ENCODE measurements at places on chromosomes 4 and X.

DNA sequence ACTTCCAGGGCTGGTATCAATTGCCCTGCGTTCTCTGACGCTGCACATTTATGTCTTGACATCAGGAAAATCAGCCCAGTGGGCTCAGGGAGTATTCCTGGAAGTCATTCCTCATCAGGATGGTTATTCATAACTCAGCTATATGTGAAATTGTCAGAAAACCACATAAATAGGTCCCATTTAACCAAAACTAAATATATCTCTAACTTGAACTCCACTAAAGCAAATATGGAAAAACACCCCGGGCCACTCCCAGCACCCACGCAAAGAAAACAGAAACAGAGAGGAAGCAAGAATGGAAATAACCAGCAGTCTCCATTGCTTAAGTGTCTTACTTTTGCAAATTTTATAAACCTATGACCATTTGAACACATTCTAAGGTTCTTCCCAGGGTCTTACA, 112.0 kb downstream of the IRF2 start:
- DNase-seq, result no peak

DNA sequence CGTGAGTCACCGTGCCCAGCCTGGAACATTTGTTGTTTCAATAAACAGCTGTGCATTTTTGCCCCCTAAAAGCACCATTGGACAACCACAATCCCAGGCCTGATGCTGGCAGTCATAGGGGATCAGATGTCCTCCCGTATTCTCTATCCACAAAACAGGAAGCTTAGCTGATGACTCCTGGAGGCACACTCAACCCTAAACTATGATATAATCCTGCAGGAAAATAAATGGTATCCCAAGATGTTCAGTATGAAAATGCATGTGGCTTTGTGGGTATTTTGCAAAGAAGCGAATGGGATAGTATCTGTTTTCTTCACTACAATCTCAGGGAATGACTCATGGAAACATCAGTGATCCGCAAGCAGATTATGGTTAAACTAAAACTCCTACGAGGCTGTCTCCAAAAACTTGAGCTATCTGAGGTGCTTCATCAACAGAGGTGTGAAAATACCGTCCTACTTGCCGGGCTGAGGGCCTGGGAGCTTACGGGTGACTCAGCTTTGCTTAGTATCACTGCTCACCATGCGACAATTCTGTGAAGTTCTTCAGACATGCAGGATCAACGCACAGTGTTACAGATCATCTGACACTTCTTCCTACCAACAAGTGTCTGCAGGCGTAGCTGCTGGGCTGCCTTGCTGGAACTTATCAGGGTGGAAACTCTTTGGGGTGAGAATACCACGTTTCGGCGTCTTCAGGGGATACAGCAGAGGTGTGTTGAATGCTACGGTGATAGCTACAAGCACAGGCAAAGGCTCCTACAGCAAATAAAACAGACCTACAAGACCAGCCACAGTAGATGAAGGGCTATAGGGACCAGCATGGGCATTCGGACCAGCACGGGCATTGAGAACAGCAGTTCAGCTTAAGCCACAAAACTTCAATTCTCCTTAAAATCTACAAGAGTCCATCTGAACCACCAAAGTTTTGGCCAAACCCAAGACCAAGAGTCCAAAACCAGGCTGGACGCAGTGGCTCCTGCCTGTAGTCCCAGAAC, 148.5 kb downstream of the DHRSX start:
- DNase-seq, result peak; percentile 22

DNA sequence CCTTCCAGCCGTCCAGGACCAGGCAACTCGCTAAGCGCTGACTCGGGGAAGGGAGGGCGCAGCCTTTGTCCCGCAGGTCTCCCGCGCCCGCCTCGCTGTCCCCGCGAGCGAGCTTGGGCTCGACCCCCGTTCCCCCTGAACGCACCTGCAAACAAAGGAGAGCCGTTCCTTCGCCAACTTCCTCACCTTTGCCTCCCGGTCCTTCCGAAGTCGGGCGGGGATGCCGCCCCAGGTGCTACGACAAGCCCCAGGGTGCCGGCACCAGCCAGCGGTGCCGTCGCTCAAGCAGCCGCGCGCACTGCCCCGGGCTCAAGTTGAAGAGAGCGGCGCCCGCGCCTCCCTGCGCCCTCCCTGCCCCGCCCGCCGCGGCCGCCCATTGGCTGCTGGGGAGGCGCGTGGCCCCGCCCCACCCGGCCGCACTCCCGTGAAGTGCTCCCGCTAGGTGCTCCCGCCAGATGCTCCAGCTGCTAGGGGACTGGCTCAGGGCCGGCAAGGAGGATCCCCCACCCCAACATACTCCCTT, 107.1 kb downstream of the NSUN7 start:
- DNase-seq, result peak; percentile 58

GRCh38 chr4:116515959-116516358, 569.4 kb downstream of the TRAM1L1 start:
- no peak for DNase-seq

- DNase-seq, result no peak
Observed at GRCh38 chr4:113349430-113349829, 300.0 kb downstream of the ANK2 start.

GRCh38 chr4:110635163-110635865, 12.4 kb upstream of the PITX2 start:
- no peak for DNase-seq

GRCh38 chr4:55359397-55359916, 13.4 kb downstream of the SRD5A3 start:
- no peak for DNase-seq

- peak; percentile 19 for DNase-seq
Observed at GRCh38 chr4:107035819-107036583, at the start of gene DKK2. Gene DKK2, minus strand, starts transcription at chr4:107036313. Its CDS starts 722 bp downstream, at chr4:107035591.

DNA sequence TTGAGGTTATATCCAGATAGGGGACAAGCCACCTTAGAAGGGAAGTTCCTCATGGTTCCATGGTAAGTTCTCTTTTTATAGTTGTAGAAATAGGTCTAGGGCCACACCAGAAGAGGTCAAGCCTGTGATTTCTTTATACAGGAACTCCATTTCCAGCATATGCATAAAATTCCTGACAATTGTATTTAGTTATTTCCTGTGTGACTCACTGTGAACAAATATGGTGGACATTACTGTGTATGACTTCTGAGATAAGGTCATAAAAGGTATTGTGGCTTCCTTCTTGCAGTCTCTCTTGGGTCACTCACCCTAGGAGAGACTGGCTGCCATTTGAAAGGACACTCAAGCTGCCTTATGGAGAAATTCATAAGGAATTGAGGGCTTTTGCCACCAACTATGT, 2.2 kb upstream of the C4orf36 start:
- DNase-seq, result no peak

DNA sequence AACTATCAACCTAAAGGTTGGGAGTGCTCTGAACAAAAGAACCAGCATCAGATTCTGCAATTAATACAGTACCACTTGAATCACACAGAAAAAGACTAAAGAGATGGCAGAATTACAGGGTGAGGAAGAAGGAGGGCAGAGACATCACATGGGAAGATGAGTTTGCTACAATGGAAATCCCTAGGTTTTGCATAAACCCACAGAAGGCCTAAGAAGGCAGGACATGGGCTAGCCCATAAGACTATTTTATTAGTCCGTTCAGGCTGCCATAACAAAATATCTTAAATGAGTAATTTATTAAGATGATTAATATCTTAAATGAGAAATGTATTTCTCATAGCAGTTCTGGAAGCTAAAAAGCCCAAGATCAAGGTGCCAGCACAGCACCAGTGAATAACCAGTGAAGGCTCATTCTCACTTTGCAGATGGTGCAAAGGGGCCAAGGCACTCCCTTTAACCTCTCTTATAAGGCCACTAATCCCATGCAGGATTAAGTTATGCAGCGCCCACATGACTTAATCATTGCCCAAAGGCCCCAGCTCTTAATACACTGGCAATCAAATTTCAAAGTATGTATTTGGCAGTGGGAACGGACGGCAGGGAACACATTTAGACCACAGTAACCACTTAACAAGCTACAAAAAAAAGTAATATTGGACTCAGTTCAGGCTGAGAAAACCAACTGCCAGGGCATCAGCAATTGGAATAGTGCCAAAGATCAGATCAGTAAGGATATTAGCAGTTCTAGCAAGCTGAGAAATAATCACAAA, 47.6 kb upstream of the NEUROG2 start:
- DNase-seq, result no peak

DNA sequence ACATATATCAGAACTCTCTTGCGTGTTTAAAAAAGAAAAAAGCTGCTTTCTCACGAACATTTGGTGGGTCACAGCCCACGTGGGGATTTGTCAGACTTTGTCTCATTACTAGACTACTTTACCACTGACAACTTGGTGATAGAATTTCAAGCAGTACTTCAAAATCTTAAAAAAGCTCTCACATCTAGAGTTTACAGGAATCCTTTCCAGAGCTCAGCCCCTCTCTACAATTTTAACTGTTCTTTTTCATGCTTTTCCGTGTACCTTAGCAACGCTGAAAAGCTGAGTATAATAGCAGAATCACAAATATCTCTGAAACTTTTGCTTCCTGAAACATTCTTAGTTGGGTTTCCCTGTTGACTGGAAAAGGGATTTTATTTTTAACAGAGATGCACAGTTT, 50.2 kb downstream of the SMAD1 start:
- no peak for DNase-seq
